ENCODE measurements at places on chromosomes 3 and 15.

- no peak for DNase-seq
Measured at GRCh38 chr3:161103776-161104385, 1.3 kb downstream of the B3GALNT1 start.

- no peak for DNase-seq
Measured at GRCh38 chr15:91142106-91142744, 42.2 kb downstream of the SV2B start.

- no peak for DNase-seq
Measured at GRCh38 chr15:43749690-43750345, 3.6 kb downstream of the PDIA3 start.

DNA sequence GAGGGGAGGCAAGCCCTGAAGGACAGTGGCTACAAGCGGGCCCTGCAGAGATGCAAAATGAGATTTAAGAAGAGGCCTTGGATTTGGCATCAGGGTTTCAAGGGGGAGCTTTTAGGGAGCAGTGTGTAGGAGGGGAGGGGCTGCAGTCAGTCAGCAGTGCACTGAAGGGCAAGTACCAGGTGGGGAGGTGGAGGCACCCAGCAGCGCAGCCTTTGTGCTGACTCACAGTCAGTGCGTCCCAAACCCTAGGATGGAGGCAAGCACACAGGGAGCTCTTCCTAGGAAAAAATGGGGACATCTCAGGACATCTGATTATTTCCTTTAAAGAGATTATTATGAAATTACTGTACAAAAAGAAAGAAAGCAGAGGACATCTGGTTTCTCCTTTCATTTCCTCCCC lies 80.0 kb downstream of the AAGAB start:
- DNase-seq = no peak

- DNase-seq = no peak
Measured at GRCh38 chr15:25677719-25678499, 185.2 kb downstream of the ATP10A start.

DNA sequence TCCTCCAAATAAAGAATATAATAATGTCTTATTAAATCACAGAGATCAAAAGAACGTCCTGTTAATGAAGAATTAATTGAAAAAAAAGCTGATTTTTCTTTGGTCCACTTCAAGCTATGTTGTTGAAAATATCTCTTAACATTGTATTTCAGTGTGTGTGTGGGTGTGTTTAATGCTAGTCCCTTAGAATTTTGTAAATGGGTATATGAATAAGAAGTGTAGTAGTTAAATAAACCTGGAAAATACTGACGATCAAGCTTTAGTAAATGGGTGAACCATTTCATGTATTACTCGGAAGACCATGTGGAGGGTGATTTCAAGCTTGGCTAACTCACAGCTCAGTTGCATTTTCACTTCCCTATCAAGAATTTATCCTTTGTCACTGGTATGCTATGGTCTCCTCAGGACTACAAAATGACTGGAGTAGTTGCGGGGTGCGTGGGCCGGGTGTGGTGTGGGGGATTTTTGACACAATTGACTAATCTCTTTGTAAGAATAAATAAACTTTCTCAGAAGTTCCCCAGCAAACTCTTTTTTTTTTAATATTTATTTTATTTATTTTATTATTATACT lies 586.4 kb downstream of the GRM7 start:
- no peak for DNase-seq

DNA sequence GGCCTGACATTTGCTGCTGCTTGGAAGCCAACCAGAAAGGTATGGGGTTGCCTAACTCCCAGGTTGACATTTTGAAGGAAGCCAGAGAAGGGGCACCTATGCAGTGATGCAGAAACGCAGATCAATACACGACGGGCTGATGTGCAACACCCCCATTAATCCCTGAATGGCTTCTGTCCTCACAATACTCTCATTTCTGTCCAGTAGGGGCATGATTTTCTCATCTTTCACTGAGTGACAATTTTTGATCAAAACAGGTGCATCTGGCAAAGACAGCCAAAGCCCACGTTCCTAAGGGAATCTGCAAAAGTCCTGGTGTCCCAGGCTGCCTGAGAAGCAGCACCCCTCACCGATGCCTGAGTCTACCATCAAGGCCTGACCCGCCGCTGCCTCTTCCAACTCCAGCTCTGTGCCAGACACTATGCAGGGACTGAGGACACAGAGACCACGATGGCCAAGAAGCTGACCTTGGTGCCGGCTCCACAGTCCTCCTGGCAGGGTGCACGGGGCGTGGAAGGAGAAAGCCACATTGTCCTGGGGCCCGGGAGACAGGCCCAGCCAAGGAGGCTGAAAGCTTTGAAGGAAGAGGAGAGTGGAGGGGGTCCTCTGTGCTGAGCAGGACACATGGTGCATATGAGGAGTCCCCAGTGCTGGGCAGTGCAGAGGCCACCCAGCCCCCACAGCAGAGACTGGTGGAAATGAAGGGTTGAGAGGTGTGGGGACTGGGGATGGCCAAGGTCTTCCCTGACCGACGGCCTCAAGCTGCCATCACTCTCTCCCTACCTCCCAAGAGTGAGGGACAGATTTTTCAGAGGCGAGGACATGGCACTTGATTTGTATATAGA lies 159.6 kb downstream of the NUP210 start:
- DNase-seq = no peak

- peak; percentile 99 for DNase-seq
Measured at GRCh38 chr3:120094776-120095225, 554 bp upstream of the GSK3B start.

GRCh38 chr3:142287866-142288638 lies 62.7 kb upstream of the GK5 start:
- no peak for DNase-seq

DNA sequence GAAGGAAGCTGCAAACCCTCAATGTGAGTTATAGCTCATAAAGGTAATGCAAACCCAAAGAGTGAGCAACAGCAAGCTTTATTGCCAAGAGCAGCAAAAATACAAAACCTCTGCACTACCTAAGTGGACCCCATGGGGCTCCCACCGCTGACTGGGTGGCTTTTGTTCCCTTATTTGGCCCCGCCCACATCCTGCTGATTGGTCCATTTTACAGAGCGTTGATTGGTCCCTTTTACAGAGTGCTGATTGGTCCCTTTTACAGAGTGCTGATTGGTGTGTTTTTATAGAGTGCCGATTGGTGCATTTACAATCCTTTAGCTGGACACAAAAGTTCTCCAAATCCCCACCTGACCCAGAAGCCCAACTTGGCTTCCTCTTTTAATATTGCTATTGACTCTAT lies 154.5 kb upstream of the NSMCE3 start:
- no peak for DNase-seq

DNA sequence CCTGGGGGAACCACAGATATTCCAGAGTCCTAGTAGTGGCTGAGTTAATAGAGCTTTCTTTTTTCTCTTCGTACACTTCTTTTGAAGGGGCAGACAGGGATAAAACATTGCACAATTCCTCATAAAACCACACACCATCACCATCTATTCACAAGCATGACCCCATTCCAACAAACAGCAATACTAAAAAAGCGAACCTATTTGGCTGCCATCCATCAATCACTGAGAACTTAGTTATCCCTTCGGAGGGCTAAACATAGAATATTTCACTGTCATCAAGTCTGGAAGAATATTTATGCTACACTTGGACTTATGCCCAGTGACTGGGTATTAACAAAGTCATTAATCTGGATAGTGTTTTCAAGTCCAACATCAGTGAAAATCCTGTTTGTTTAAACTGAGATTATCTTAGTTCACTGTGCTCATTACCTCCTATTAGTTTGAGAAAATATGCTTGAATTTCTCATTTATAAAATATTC lies 80.3 kb upstream of the PRTG start:
- DNase-seq = peak; percentile 76

DNA sequence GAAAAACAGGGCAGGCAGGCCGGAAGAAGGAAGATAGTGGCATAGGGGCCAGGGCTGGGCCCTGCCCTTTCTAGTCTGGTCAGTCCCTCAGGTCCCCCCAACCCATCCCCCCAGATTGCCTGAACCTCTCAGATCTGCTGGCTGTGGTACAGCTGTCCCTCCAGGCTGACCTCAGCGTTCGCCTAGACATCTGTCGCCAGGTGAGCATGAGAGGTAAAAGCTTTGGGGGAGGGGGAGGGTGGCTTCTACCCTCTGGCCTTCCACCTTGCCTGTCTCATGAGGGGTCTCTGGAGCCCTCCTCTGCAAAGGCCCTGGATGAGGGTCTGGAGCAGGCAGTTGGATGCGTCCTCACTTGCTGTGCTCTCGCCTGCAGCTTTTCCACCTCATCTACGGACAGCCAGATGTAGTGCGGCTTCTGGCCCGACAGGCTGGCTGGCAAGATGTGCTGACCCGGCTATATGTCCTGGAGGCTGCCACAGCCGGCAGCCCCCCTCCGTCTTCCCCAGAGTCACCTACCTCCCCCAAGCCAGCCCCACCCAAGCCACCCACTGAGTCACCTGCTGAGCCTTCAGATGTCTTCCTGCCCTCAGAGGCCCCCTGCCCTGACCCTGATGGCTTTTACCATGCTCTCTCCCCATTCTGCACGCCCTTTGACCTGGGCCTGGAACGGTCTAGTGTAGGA lies 20.2 kb downstream of the NBEAL2 start:
- DNase-seq = no peak

DNA sequence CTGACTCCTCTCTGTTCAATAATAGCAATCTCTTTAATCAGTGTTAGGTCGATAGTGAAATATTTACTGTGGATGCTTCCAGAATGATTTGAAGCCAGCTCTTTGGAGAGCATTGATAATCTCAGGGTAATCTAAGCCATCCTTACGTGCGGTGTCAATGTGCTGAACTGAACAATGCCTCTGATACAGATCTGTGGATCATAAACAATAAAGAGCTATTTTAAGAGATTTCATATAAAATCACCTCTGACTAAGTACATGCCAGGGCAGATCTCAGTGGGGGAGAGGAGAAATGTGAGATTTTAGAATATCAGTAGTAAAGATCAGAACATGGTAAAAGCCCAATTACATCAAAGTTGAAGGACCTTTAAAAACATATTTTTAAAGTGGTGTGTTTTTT lies 319.3 kb upstream of the GBE1 start:
- DNase-seq = no peak

GRCh38 chr3:118675305-118675704 lies 359.3 kb downstream of the IGSF11 start:
- no peak for DNase-seq

DNA sequence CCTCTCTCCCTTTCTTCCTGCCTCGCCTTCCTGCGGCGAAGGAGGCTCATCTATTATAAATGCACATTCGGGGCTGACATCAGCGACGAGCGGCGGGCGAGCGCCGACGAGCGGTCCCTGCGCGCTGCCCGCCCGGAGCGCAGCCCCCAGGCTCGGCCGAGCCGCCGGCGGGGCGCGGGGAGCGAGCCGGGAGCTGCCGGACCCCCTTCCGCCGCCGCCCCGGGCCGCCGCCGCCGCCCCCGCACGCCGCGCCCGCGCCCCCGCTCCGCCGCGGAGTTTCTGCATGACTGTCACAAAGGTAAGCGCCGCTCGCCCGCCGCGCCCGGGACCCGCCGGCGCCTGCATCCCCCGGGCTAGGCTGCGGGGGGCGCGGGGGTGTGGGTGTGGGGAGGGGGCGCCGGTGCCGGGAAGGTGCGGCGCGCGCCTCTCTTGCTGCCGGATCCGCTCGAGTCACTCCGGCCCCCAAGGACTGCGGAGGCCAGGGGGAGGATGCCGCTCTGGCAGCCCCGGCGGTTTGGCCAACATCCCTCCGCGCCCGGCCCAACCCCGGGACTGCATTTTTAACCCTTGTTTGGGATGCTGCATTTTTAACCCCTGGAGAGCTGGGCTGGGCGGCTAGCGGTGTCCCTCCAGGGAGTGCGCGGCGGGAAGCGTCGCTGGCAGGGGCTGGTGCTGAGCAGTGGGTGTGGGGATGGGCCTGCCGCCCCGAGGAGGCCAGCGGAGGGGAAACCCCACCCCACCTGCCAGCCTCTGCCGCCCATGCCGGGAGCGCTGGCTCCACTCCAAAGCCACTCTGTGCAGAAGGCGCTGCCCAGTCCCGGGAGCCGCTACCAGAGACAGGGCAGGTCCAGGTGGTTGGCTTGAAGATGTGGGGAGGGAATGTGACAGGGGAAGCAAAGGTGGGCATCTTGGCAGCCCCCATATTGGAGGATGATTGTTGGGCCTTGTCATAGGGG lies at the start of gene CORO2B:
TSS of gene CORO2B (plus strand) at position 14 of the 956 bp plus-strand sequence. CDS start at position 284, 270 bp downstream.
- DNase-seq = no peak

GRCh38 chr3:172329070-172329469 lies 119.2 kb downstream of the GHSR start:
- DNase-seq = no peak

DNA sequence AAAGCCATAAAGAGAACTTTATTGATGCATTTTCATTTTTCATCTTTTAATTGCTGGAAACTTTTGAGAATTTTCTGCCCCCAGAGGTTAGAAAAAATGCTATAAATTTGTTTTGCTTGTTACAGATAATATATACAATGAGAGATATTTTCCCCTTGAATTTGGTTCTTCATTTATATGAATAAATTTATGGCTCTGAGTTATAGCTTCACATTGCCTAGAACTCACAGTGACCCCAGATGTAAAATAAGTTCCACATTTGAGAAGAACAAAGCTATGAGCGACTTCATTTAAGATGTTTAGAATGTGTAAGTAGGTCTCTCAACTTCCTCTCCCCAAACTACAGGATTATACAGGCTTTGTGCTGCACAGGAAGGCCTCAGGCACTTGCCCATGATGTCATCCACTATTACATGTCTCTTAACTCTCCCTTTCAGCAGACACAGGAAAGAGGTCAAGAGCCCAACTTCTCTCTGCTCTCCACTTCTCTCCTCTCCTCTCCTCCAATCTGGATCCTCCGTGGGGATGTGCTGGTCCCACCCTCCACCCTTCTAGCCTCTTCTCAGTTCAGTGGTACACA lies 92.8 kb downstream of the DUT start:
- no peak for DNase-seq

- no peak for DNase-seq
Measured at GRCh38 chr3:177035676-177036075, 161.6 kb downstream of the TBL1XR1 start.

GRCh38 chr3:82081351-82081750 lies 319.9 kb upstream of the GBE1 start:
- no peak for DNase-seq

GRCh38 chr3:196344663-196345062 lies 6.5 kb upstream of the TM4SF19 start:
- DNase-seq = no peak

GRCh38 chr15:93182703-93183205 lies 93.7 kb upstream of the RGMA start:
- DNase-seq = no peak

GRCh38 chr15:84816694-84817465 lies at the start of gene ALPK3:
TSS of gene ALPK3 (plus strand) at chr15:84817356. CDS start at chr15:84817453, 97 bp downstream.
- no peak for DNase-seq

DNA sequence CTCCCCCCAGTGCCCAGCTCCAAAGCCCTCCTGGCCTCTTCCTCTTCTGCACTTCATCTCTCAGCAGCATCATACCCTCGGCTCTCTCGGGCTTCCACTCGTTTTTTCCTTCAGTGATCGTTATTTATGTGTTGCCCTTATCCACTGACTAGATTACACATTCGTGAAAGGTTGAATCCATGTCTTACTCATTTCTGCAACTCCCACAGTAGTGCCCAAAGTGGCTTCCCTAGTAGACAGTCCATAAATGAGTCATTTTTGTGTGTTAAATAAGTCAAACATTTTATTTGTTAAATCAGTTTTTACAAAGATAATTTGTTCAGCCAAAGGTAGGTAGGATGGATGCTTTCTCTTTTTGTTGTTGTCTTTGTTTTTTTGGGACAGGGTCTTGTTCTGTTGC lies 87.4 kb downstream of the CRTC3 start:
- peak; percentile 32 for DNase-seq

All from AG09309 (cell line).